ENCODE measurements at places on chromosomes 7 and 10. TPM values are rescaled to one million over a fixed set of nuclear protein-coding genes. Genes with fewer than 3 reads are reported as not detected.

Gene NME8
- total RNA-seq = 1.2 TPM

Gene ADCYAP1R1
- 1.9 TPM for total RNA-seq

Gene MUC12
- not detected for total RNA-seq

Gene INMT
- 9.5 TPM for total RNA-seq

Gene GLUD1
- total RNA-seq = 121 TPM

Gene FAM20C
- 67.1 TPM for total RNA-seq

Gene ARHGAP21
- total RNA-seq = 71.4 TPM

Gene AMPH
- total RNA-seq = 14.9 TPM

Gene CNTNAP2
- total RNA-seq = 41.5 TPM

Gene ERVW-1
- total RNA-seq = not detected

Gene RAPGEF5
- total RNA-seq = 138 TPM

Gene SPDYE8
- not detected for total RNA-seq

Gene MKX
- 0.47 TPM for total RNA-seq

Gene SLC13A1
- total RNA-seq = 10.6 TPM

Gene ENTPD1
- 28.9 TPM for total RNA-seq

Gene PTF1A
- not detected for total RNA-seq

Gene HOXA2
- total RNA-seq = 4.0 TPM

Gene CCDC201
- not detected for total RNA-seq

Gene TFEC
- 14.2 TPM for total RNA-seq

Gene ATG9B
- 0.70 TPM for total RNA-seq

Gene ATOH7
- total RNA-seq = 1.5 TPM

Gene BTBD16
- 0.41 TPM for total RNA-seq

Gene NUTM2B
- total RNA-seq = 0.23 TPM

Gene FFAR4
- total RNA-seq = 0.23 TPM

Gene KCTD7
- total RNA-seq = 14.5 TPM

Gene PAXIP1
- 13.7 TPM for total RNA-seq

Gene SEMA4G
- total RNA-seq = 8.5 TPM

Gene SFTPA1
- total RNA-seq = 0.88 TPM

Gene ORC5
- total RNA-seq = 22.8 TPM

Gene GNA12
- 27.9 TPM for total RNA-seq

Gene C10orf67
- total RNA-seq = 1.8 TPM

Gene IQCE
- 13.5 TPM for total RNA-seq

Gene TMEM139
- total RNA-seq = 18.1 TPM

Gene GPC2
- total RNA-seq = 12.3 TPM

Gene OGA
- 169 TPM for total RNA-seq

Gene PPP3CB
- total RNA-seq = 57.5 TPM

Gene MSMB
- not detected for total RNA-seq

Gene SFR1
- 6.1 TPM for total RNA-seq

Gene SH2D4B
- 0.12 TPM for total RNA-seq

Gene VWDE
- 3.1 TPM for total RNA-seq

Gene LRRTM3
- total RNA-seq = 1.1 TPM

Gene CCL24
- total RNA-seq = 1.7 TPM

Gene CRTAC1
- total RNA-seq = 14.3 TPM

Gene PAOX
- 7.6 TPM for total RNA-seq

Gene TFR2
- total RNA-seq = 5.3 TPM

Gene SAMD9
- total RNA-seq = 7.4 TPM

Gene RASA4B
- total RNA-seq = 18.7 TPM

Gene YKT6
- 54.8 TPM for total RNA-seq

Gene CADPS2
- total RNA-seq = 54.0 TPM

Gene BEND7
- total RNA-seq = 19.9 TPM

Gene HMX3
- 0.82 TPM for total RNA-seq

Gene NSUN6
- total RNA-seq = 26.9 TPM

Gene EPHB6
- total RNA-seq = 17.6 TPM

Gene ZNF804B
- total RNA-seq = 0.23 TPM

Gene SLC18A3
- total RNA-seq = not detected

Gene UNCX
- total RNA-seq = 7.5 TPM

Gene TRIM24
- total RNA-seq = 22.4 TPM

Gene ACSM6
- total RNA-seq = 0.12 TPM

All from metanephros (tissue), 2 donors.